Activated CD4-positive, CD25-positive, alpha-beta regulatory T cell (primary cell): ENCODE measurements at places on chromosomes 7 and 10.

DNA sequence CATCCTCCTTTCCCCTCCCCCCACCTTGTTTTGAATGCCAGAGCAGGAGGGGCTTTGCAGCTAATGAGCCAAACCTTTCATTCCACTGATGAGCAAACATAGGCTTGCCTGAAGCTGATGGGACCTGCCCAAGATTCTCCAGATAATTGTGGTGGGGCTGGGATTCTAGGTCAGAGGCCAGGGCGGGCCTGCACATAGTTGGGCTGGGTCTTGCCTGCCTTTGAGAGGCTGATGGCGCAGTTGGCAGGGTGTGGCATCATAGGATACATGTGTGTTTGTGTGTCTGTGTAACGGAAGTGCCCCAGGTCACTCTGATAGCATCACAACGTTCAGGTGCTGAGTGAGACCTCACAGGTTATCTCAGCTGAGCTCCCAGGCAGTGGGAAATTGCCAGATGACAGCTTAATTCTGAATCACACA lies 22.9 kb downstream of the BTBD16 start:
- DNase-seq, result no peak

GRCh38 chr10:93034426-93034825 lies 26.2 kb upstream of the CYP26C1 start:
- no peak for DNase-seq

DNA sequence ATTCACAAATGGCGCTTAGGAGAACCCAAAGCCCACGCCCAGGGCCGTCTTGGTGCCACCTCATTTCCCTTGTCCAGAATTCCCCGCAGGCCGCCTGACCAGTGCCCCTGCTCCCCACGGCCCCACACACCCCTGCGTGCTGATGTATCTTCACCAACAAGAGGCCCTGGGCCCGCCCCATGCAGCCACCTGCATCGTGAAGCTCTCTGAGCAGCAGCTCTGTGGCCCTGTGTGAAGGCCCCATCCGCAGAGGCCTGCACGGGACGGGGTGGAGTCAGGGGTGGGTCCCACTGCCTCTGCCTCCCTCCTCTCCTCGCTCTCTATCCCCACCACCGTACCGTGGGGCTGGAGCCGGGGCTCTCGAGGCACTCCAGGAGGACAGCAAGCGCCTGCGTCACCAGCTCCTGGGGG lies 14.7 kb downstream of the BRAT1 start:
- no peak for DNase-seq

- DNase-seq, result no peak
Observed at GRCh38 chr10:90462749-90463470, 394.9 kb downstream of the HTR7 start.

GRCh38 chr10:31650010-31650409 lies 278.6 kb downstream of the ARHGAP12 start:
- DNase-seq, result no peak

GRCh38 chr7:148620749-148621359 lies 30.3 kb downstream of the C7orf33 start:
- no peak for DNase-seq

GRCh38 chr10:3668276-3668965 lies 116.6 kb downstream of the KLF6 start:
- DNase-seq, result peak; percentile 26

DNA sequence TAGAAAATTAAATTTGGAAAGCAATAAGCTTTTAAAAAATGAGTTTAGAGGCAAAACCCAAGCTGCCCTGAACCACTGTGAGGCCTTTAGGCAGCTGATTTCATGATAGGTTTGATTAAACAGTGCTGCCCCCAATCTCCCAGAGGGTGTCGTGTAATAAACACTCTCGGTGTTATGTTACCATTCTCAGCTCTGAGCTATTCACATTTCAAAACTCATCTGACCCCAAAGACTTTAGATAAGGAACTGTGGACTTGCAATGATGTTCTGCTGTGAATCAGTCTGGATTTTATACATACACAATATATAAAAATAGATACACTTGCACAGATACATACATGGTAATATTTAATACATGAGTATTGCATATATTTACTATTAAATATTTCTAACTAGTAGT lies 120.4 kb downstream of the MALRD1 start:
- no peak for DNase-seq

GRCh38 chr7:116796471-116796870 lies 65.9 kb upstream of the CAPZA2 start:
- DNase-seq, result no peak

GRCh38 chr10:73079779-73080541 lies 16.7 kb downstream of the P4HA1 start:
- no peak for DNase-seq

DNA sequence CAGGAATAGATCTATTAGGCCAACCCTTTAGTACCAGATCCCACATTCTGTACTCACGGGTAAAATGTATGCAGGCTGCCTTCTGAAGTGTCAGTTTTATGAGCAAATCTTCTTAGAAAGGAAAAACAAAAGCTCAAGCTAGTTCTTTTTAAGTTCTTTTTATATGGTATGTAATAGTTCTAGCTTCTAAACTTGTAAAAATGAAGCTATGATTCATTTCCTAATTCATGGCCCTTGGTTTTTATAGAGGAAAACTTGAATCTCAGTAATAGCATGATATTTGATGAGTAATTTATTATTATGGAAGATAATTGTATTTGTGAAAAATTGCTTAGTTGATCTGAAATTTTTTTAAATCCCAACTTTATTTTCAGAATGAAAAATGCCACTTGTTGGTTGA lies 54.3 kb downstream of the SLK start:
- DNase-seq, result no peak

DNA sequence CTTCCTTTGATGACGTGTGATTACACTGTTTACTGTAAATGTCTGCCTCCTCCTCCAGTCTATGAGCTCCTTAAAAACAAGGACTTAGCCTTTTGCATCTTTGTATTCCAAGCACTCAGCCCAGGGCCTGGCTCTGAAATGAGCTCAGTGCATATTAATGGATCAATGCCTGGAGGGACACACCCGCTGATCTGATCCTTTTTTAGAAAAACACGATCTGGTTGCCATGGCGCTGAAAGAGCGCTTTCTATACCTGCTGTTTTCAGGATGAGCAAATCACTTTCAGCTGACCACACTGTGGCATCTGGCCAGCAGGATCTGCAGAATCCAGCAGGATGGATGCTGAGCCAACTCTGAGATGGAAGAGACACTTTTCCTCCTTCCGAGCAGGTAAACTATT lies 37.8 kb upstream of the GARS1 start:
- no peak for DNase-seq

DNA sequence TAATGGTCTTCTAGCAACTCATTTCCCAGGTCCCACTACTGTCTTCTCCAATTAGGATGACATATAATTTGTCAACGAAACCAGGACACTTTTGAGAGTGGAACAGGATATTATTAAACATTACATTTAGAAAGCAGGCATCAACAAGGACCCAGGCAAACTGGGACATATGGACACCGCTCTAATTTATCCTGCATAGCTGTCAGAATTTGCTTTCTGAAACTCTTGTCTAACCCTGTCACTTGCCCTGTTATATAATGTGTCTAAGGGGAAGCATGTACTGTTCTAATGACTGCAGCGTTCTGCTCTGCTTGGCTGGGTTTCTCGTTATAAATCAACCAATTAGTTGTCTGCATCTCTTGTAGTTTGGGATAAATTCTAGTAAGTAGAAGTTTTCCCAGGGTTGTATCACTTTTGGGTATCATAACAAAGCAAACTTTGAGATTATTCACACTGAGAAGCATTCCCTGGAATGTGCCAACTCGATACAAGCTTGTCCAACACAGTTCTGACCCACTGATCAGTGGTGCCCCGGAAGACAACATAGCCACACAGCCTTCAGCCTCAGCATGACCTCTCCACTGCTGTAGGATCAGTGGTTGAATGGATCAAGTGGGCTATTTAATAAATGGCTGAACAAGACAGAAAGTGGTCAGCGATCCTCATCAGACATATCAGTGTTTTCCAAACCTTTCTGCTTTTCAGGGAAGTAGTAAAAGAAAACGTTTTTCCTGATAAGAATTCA lies 228.1 kb downstream of the KIF20B start:
- DNase-seq, result no peak

DNA sequence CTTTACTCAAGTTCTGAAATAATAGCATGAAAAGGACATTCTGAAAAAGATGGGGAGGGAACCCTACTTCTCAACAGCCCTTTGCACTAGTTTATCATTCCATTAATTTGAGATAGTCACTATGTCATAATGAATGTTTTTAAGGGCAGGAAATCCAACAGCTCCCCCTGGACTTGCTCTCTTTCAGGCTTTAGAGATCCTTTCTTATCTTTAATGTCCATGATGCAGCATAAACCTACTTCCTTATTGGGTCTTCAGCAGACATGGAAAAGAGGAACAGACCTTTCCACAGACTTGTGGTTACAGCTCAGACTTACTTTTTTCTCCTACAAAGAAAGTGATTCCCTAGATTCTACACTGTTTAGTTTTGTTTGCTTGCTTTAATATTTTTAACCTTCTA lies 87.3 kb downstream of the IDE start:
- DNase-seq, result no peak

- no peak for DNase-seq
Observed at GRCh38 chr7:85686401-85687181, 499.7 kb upstream of the SEMA3D start.

GRCh38 chr7:29878081-29878688 lies 71.9 kb downstream of the WIPF3 start:
- DNase-seq, result no peak

- no peak for DNase-seq
Observed at GRCh38 chr10:71286521-71287294, 32.4 kb upstream of the SLC29A3 start.

- no peak for DNase-seq
Observed at GRCh38 chr7:131924857-131925256, 368.4 kb upstream of the PODXL start.

DNA sequence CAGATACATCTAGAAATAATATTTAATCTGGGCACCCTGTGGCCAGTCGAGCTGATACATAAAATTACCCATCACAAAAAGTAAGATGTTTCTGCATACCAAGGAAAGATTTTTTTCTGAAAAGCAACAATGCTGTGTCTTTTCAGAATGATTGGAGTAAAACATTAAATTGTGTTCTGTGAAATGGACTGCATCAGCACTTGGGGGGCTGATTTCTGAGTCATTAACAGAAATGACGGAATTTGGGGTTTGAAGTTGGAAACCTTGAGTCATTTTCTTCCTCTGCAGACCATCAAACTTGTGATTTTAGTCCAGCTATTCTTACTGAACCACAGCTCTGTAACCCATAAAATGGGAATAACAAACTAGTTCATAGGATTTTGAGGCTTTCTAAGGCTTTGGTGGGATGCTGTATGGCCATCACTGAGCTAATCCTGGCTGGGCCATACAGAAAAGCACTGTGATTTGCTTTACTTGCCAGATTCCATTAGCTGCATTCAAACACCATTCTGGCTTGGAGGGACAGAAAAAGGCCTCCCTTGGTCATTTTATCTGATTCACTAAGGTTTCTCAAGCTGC lies 739.4 kb upstream of the IGFBP3 start:
- DNase-seq, result no peak

- DNase-seq, result no peak
Observed at GRCh38 chr7:87935384-87935706, 1.3 kb downstream of the ADAM22 start.

- DNase-seq, result no peak
Observed at GRCh38 chr10:1488970-1489548, 248.3 kb downstream of the ADARB2 start.

- DNase-seq, result no peak
Observed at GRCh38 chr7:112157072-112157471, 49.1 kb downstream of the DOCK4 start.

DNA sequence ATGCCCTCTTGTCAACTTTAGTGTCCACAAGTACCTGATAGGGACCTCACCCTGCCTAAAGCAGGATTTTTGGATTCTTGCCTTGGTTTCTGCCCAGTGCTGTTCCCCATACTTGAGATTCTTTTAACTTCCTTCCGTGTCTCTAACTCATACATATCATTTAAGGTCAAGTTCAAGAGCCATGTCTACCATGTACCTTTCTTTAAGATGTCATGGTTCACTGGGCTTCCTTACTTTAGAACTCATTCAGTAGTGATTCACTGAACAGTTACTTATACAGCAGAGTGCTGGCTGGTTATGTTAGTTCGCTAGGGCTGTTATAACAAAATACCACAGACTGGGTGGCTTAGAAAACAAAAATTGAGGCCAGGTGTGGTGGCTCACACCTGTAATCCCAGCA lies 5.0 kb upstream of the CFAP58 start:
- no peak for DNase-seq

DNA sequence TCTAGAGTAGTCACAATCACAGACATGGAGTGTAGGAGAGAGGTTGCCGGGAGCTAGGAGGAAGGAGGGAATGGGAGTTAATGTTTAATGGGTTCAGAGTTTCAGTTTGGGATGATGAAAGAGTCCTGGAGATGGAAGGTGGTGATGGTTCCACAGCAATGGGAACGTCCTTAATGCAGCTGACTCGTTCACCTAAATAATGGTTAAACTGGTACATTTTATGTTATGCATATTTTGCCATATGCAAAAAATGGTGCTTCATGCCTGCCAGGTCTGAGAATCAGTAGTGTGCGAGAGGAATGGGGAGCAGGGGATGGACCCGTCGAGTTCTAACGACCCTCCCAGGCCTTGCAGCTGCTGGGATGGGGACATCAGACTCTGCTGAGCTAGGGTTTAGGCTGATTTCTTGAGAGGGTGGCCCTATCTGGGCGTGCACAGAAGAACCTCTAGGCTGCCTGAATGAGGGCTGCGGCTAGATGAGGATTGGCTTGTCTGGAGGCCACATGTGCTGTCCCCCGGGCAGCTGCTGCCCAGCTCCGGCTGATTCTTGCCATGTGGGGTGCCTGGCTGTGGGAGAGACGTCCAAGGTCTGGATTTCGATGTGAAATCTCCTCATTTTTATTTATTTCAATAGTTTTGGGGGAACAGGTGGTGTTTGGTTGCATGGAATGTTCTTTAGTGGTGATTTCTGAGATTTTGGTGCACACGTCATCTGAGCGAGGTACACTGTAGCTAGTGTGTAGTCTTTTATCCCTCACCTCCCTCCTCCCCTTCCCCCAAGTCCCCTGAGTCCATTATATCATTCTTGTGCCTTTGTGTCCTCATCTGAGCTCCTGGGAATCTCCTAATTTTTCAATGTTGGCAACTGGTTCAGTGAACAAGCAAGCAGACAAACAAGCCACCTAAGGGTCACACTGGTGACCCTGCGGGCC lies 116.0 kb downstream of the GRK5 start:
- DNase-seq, result no peak

DNA sequence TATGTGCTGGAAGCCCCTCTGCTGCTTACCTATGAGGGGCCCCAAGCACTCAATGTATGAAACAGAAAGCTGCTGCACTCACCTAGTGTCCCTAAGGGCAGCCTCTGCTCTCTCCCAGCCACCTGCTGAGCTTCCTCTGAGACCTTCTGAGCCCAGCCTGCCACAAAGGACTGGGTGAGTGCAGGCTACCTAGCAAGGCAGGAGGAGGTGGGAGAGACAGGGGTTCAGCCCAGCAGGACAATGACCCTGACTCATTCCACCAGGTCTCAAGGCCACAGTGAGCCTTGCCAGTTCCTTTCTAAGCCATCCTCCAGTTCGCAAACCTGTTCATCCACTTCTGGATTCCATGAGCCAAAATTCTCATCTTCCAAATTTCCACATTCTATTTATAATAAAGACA lies 16.3 kb downstream of the VOPP1 start:
- DNase-seq, result no peak
